Fibroblast of skin of scalp (primary cell): ENCODE measurements at places on chromosomes 4 and X.

DNA sequence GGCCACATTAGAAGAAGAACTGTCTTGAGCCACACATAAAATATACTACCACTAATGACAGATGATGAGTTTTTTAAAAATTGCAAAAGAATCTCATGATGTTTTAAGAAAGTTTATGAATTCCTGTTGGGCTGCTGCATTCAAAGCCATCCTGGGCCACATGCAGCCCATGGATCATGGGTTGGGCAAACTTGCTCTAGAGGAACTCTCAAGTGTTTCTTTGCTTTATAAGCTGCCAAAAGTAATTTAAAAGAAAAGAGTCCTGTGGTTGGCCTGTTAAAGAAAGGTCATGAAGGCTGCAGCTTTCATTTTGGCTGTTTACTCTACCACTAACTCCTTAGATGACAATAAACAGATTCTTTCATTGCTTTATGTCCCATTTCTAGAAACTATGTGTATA, 218.2 kb downstream of the SCFD2 start:
- DNase-seq = no peak

DNA sequence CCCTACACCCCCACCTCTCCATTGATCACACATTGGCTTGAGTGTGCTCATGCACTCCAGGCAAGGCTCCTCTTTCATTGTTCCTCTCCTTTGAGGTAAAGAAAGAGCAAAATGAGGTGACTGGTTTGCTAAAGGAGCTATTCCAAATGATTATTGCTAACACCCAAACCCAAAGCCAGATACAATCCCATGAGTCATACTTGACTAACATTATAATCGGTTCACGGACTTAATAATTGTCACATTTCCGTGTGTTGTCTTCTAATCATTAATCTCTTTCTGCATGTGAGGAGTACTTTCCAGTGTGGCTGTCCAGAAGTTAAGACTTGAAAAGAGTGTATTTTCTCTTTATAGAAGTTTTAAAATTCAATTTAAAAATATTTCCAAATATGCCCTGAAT, 174.3 kb upstream of the SFRP2 start:
- DNase-seq = no peak

- no peak for DNase-seq
Observed at GRCh38 chr4:185729391-185729804, 82.6 kb downstream of the SORBS2 start.

DNA sequence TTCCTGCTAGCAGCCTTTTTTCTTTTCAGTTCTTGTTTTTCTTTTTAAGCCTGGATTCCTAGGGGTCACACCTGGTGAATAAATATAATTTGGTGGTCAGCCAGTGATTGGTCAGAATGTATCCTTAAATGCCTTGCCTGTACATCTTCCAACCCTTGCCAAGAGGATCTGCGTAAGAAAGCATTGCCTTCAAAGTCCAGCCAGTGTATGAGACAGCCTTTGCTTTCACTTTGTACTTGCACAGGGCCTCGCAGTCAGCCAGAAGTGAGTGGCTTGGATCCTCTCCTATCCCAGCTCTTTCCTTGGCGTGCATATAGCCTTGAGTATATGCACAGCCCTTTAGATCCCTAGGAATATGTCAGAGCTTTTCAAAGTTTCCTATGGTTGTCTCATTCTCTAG, 22.2 kb downstream of the KANTR start:
- DNase-seq = peak; percentile 33

- peak; percentile 2 for DNase-seq
Observed at GRCh38 chr4:29553846-29554245, 1166.3 kb upstream of the PCDH7 start.

GRCh38 chr4:120843849-120844527, 78.5 kb downstream of the PRDM5 start:
- DNase-seq = no peak

DNA sequence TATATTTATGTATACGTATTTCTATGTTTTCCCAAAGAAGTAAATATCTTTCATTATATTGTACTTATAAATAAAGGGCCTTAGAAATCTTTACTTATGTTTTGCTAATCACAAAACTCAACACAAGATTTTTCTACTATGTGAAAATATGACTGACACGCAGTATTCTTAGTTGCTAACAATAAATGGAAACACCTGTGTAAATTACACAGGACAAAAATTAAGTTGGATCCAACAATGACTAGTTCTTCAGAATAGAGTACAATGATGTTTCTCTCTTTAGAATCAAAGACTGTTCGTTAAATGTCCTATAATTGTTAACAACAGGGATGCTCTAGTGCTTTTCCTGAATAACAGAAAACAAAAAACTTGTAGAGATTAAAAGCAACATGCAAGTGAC, 96.1 kb downstream of the PPP3CA start:
- no peak for DNase-seq

GRCh38 chrX:106023947-106024346, 14.6 kb downstream of the SERPINA7 start:
- DNase-seq = no peak

- no peak for DNase-seq
Observed at GRCh38 chr4:110623718-110624397, 981 bp upstream of the PITX2 start.

GRCh38 chrX:1106478-1107210, 105.8 kb downstream of the CRLF2 start:
- DNase-seq = no peak

DNA sequence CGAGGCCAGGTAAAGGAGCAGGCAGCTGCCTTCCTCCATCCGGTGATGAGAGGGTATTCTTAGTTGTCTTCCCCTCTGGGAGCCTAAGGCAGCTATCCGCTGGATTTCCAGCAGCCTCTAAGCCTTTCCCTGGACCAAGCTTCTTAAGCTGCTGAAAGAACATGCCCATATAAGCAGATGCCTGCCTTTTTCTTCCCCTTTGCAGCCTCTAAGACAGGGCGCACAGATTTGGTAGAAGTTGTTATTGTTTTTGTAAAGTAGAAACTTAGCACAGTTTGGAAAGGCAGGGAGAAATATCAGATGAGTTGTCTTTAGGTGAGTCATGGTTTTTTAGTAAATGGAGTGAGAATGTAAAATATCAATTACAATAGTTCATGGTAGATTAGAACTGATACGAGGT, 210.8 kb downstream of the ARHGAP10 start:
- no peak for DNase-seq

DNA sequence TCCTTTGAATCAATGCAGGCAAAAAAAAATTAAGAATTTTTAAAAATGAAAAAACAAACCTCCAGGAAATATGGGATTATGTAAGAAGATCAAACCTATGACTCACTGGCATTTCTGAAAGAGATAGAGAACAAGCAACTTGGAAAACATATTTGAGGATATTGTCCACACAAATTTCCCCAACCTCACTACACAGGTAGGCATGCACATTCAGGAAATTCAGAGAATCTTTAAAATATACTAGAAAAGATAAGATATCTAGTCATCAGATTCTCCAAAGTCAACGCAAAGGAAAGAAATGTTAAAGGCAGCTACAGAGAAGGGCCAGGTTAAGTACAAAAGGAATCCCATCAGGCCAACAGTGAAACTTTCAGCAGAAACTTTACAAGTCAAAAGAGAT, 85.6 kb downstream of the ANTXR2 start:
- no peak for DNase-seq

- no peak for DNase-seq
Observed at GRCh38 chrX:103477496-103477895, 41.8 kb downstream of the RAB40A start.

DNA sequence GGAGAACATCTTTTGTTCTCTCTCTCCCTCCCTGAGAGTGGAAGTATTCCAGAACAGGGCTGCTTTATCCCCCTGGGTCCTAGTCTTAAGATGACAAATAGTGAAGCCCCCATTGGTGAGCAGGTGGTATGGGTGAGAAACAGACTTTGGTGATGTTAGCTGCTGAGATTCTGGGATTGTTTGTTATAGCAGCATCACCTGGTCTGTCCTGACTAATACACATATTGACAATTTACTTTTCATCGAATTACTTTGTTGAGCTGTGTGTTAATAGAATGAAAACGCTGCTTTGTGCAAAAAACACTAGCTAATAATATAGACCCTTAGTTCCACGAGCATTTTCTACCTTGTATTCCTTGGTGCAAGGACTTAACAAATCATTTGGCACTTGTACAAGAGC, 133.5 kb downstream of the ASMT start:
- no peak for DNase-seq

GRCh38 chr4:74654230-74654681, 140.1 kb downstream of the BTC start:
- DNase-seq = no peak

DNA sequence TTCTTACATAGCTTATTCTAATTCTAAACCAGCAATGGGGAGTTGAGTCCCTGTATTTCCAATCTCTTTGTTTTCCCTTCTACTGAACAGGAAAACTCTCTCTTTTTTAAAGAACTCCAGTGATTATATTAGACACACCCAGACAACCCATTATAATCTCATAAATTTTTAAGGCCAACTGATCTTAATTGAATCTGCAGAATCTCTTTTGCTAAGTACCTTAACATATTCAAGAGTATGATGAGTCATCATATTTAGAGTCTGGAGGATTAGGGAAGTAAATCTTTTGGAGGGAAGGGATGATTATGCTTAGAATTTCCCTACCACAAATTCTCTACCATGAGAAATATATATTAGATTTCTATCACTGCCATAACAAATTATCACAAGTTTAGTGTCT, 705.1 kb downstream of the CENPC start:
- DNase-seq = no peak
